ENCODE measurements at places on chromosomes 7 and 10. TPM values are rescaled to one million over a fixed set of nuclear protein-coding genes. Genes with fewer than 3 reads are reported as not detected.

STN1 gene
- polyA plus RNA-seq, result 70.8 TPM

RBP3 gene
- polyA plus RNA-seq, result not detected

C1QL3 gene
- polyA plus RNA-seq, result not detected

NUDCD3 gene
- polyA plus RNA-seq, result 21.2 TPM

LIPK gene
- polyA plus RNA-seq, result 1.2 TPM

SPDYE8 gene
- not detected for polyA plus RNA-seq

CHPF2 gene
- polyA plus RNA-seq, result 10.8 TPM

TMEM213 gene
- polyA plus RNA-seq, result not detected

FGF8 gene
- not detected for polyA plus RNA-seq

ZNF800 gene
- polyA plus RNA-seq, result 6.1 TPM

PRF1 gene
- 0.71 TPM for polyA plus RNA-seq

THSD7A gene
- polyA plus RNA-seq, result 0.18 TPM

SUN3 gene
- polyA plus RNA-seq, result 0.02 TPM

SORCS3 gene
- 0.04 TPM for polyA plus RNA-seq

HMX3 gene
- polyA plus RNA-seq, result not detected

FLNC gene
- polyA plus RNA-seq, result 3.1 TPM

LRRC18 gene
- not detected for polyA plus RNA-seq

ZNF485 gene
- 2.8 TPM for polyA plus RNA-seq

STK17A gene
- 9.8 TPM for polyA plus RNA-seq

CRYGN gene
- 0.01 TPM for polyA plus RNA-seq

OPN4 gene
- 0.02 TPM for polyA plus RNA-seq

ODAD2 gene
- 0.31 TPM for polyA plus RNA-seq

NKX2-3 gene
- polyA plus RNA-seq, result 1.1 TPM

TFR2 gene
- polyA plus RNA-seq, result 0.41 TPM

TRIM73 gene
- polyA plus RNA-seq, result 1.5 TPM

UPK3BL2 gene
- polyA plus RNA-seq, result 13.1 TPM

GPR146 gene
- 6.3 TPM for polyA plus RNA-seq

GIMAP1 gene
- polyA plus RNA-seq, result 1.5 TPM
